NCI-H524 (cell line): ENCODE measurements at places on chromosomes 12 and 14.

DNA sequence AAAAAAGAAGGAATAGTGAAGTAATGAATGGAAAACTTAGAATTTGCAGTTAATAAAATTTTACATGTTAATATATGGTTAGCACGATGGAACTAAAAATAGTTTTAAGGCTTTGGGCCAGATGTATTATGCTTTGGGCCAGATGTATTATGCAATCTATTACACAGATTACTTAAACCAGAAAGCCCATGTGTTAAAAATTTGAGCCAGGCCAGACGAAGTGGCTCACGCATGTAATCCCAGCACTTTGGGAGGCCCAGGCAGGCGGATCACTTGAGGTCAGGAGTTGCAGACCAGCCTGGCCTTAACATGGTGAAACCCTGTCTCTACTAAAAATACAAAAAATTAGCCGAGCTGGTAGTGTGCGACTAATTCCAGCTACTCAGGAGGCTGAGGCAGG, 17.2 kb downstream of the IFT81 start:
- DNase-seq, result no peak

DNA sequence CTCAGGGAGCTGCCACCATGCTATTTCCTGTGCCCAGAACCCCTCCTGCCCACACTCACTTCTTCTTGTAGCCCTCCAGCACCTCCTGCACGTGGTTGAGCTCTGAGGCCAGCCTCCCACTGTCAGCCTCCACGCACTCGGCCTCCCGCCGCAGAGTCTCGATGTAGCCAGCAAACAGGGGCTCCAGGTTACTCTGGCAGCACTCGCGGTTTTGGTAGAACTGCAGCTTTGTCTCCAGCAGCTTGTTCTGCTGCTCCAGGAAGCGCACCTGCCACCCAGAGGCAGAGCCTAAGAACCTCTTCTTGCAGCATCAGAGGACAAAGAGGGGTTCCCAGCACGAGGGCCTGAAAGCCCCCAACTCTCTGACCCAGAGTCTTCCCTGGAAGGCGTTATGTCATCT, 2.1 kb downstream of the KRT83 start:
- DNase-seq, result no peak

GRCh38 chr12:60819794-60820193, 1224.0 kb downstream of the SLC16A7 start:
- DNase-seq, result no peak

- DNase-seq, result no peak
Measured at GRCh38 chr14:35861204-35861868, 35.2 kb downstream of the BRMS1L start.

GRCh38 chr12:57099047-57099714, 10.3 kb downstream of the NAB2 start:
- DNase-seq, result no peak

- no peak for DNase-seq
Measured at GRCh38 chr12:94677778-94678177, 27.4 kb upstream of the TMCC3 start.

GRCh38 chr12:93645702-93646101, 31.5 kb upstream of the CRADD start:
- no peak for DNase-seq

GRCh38 chr12:9367828-9368227, 159.6 kb upstream of the PZP start:
- no peak for DNase-seq
